ENCODE measurements at places on chromosomes 6 and 20.

- no peak for DNase-seq
Observed at GRCh38 chr6:113648698-113649097, 208.4 kb upstream of the MARCKS start.

- DNase-seq: no peak
Observed at GRCh38 chr6:163008626-163009025, 280.9 kb downstream of the PACRG start.

- peak; percentile 23 for DNase-seq
Observed at GRCh38 chr20:63102721-63103375, 96.1 kb upstream of the BHLHE23 start.

GRCh38 chr20:13755809-13756208, 28.9 kb downstream of the ESF1 start:
- no peak for DNase-seq

- no peak for DNase-seq
Observed at GRCh38 chr20:34637245-34638038, 39.5 kb downstream of the PIGU start.
